Renal cortical epithelial cell (primary cell): ENCODE measurements at places on chromosomes 5 and 9.

DNA sequence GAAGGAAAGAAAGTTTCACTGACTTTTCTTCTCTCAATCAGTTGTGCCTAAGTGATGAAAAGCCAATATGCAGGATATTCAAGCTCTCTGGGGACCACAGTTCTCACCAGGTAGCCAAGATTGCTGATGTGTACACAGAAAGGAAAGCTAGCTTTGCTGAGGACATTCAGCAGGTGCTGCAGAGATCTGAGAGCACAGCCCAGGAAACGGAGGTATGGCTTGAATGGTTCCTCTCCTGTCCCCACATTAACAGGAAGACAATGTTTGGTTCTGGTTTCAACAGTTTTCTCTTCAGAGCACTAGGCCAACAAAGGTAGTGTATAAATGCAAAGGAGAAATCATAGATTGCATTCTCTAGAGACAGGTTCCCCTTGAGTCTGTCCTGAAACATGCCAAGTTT is 69.6 kb downstream of the PTPDC1 start:
- DNase-seq = no peak

- peak; percentile 70 for DNase-seq
These were observed at the start of gene CNTLN for GRCh38 chr9:17134396-17135294. Gene CNTLN, plus strand, starts transcription at chr9:17135040. Its CDS starts 26 bp downstream, at chr9:17135066.

GRCh38 chr5:148858547-148858946 is 32.1 kb downstream of the ADRB2 start:
- DNase-seq = no peak

DNA sequence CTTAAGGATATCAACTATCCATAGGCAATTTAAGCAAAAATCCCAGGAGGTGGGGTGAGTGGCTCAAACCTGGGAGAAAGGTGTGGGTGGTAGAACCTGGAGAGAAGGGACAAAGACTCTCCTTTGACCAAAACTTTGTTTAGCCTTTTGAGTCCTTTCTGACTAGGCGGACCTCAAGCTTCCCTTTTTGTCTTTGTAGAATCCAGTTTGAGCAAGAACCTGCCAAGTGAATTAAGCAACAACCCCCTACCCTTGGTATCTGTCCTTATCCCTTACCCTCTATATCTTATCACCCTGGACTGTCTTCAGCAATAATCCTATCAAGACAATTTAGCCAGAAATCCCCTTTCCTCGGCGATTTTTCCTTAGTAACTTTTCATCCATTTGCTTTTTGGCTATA is 53.5 kb upstream of the SLC28A3 start:
- DNase-seq = no peak

GRCh38 chr9:128365525-128365924 is 5.6 kb upstream of the URM1 start:
- no peak for DNase-seq

DNA sequence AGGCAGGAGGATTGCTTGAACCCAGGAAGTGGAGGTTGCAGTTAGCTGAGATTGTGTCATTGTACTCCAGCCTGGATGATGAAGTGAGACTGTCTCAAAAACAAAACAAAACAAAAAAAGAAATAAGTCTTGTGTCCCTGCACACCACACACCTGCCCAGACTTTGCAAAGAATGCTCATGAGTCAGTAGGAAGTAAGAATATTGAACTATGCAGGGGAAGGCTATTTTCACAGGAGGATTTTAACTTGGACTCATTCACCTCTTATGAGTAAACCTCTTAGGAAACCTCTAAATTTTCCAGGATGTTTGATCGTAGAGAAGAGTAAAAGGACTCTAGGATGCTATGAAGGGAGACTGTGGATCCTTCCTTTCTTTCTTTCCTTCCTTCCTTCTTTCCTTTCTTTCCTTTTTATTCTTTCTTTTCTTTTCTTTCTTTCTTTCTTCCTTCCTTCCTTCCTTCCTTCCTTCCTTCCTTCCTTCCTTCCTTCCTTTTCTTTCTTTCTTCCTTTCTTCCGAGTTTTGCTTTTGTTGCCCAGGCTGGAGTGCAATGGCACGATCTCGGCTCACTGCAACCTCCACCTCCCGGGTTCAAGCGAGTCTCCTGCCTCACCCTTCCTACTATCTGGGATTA is 96.7 kb upstream of the CLINT1 start:
- DNase-seq = peak; percentile 56

DNA sequence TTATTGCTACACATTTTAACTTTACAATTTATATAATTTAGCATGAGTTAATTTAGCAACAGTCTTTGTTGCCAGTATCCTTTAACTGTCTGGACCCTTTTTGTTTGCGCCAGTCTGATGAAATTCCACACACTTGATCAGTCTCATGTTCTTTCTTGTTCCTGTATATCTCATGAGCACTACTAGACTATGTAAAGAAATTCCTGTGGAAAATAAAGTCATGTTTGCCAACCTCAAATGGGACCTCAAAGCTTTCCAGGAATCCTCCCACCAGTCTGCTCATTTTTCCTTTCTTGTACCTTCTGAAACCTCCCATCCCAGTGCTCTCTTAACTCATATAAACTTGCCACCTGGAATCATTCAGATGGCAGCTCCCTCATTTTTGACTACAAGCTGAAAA is 8.0 kb downstream of the DMXL1 start:
- no peak for DNase-seq

GRCh38 chr5:133298447-133298846 is 246.6 kb downstream of the HSPA4 start:
- no peak for DNase-seq

DNA sequence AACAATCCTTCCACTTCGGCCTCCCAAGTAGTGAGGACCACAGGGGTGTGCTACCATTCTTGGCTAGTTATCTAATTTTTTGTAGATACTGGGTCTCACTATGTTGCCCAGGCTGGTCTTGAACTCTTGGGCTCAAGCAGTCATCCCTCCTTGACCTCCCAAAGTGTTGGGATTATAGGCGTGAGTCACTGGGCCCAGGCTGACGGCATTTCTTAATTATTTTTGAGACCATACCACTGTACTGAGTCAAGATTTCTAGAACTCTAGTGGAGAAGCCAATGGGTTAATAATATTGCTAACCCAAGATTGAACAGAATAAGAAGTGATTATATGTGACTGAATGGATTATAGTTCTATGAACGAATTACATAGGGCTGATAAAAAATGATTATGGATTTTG is 66.7 kb downstream of the TARS1 start:
- no peak for DNase-seq

- DNase-seq = peak; percentile 42
These were observed 175.8 kb downstream of the WDR70 start for GRCh38 chr5:37554938-37555337.

DNA sequence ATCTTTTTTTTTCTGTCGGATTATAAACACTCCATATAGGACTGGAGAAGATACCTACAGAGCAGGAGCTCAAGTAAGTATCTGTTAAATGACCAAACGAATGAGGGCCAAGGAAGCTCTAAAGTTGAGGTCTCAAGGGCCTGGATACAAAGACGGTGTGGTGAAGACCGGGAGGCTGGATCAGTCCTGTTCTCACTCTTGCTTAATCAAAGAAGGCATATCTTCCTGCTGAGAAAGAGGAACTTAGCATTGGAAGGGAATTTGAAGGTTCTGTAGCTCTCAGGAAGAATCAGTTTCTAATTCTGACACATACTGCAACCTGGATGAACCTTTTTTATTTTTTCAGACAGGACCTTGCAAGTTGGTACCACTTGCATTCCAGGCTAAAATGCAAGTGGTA is 28.3 kb upstream of the PAX5 start:
- no peak for DNase-seq

GRCh38 chr9:126218359-126219125 is 108.1 kb upstream of the MVB12B start:
- no peak for DNase-seq

DNA sequence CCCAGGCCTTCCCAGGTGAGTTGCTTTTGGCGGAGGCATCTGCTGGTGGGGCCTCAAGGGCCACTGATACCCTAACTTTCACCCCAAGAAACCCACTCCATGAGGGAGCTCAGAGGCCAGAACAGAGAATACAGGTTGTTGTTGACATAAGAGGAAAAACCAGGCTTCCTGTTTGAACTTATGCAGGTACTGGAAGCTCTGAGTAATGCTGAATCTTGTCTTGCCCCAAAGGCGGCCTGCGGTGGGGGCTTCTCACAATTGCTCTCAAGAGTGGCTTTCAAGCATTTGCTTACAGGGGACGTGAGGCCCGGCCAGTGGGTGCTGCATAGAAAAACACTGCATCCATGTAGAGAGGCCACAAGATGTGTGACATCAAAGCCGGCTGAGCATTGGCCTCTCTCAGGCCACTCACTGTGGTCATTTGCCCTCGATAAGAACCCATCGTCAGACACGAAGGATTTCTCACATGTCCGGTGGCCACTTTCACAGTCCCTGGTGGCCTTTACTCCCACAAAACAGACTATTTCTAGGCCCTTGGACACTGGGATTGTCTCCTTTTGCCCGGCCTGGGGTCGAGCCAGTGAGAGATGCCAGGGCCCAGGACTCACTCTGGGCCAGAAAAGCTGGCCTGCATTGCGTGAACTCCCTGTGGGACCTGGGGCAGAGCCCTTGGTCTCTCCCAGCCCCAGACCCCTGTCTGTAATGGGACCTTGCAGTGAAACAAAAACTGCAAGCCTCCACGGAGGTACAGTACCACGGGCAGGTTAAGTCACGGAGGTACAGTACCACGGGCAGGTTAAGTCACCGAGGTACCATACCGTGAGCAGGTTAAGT is 34.5 kb upstream of the TCF7 start:
- DNase-seq = no peak

GRCh38 chr5:15966651-15967050 is 212.9 kb downstream of the MARCHF11 start:
- no peak for DNase-seq

DNA sequence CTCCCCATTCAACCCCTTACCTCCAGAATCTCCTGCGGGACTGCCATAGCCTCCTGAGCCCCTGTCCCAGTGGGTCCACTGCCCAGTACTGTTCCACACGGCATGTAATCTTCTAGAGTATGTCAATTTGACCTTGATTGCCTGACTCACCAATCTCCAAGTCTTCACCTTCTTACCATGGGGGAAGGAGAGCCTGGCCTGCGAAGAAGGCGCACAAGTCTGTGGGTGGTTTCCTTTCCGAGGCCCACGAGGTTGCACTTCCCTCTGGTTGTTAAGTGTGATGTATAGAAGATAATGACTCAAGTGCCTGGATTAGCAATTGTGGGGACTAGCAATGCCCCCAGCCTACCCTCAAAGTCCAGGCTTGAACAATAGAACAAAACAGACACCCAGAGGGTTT is 8.1 kb upstream of the TENT4A start:
- DNase-seq = no peak

GRCh38 chr5:69374911-69375446 is 5.4 kb downstream of the RAD17 start:
- DNase-seq = no peak

DNA sequence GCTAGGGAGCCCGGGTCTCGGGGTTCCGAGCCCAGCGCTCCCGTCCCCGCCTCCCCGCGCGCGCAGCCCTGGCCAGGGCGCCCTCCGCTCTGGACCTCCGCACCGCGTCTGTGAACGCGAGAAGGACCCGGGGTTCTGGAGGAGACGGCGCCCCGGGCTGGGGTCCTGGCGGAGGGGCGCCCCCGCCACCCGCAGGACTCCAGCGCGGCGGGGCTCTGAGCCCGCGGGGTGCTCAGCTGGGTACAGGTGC is 431 bp downstream of the TMOD1 start:
- no peak for DNase-seq

DNA sequence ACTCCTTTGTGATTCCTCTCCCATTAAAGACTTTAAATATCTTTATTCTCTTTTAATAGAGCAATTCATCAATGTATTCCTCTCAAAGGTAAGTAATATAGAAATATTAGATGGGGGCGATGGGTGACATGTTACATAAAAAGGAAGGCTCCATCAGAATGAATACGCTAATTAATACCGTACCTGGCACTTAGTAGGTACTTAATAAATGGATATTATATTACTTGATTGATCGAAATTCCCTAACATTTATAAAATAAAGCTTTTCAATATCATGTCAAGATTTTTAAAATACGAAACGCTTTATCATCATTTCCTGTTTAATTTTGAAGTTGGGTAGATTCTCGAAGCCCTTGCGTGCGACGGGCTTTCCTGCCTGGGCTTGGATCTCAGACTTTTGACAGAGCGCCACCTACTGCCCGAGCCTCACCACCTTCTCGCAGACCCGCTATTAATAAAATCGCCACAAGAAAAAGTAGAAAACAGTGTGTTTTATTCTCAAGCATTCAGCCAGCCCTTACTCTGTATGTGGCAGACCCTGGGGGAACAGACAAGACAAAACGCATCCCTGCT is 99.4 kb downstream of the C5orf15 start:
- peak; percentile 51 for DNase-seq
